CMK (cell line): ENCODE measurements at places on chromosomes 2 and 18.

DNA sequence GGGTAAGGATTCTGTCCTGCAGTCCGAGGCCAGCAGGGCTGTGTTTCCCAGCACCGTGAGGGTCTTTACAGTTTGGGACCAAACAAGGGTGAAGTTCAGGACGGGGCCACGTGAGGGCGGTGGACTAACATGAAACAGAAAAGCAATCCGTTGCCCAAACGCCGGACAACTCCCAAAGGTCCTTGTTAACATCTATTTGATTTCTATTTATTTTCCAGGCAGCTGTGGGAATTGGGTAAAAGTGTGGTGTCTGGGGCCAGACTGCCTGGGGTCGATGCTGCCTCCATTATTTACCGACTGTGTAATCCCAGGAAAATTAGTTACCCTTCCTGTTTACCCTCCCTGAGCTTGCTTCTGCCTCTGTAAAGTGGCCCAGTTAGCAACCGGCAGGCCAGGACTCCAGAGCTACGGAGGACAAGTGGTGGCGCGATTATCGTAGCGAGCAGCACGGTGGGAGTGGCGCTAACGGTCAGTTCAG is 66.3 kb upstream of the TCF7L1 start:
- DNase-seq: peak; percentile 20

GRCh38 chr2:11750422-11750821 is 4.0 kb downstream of the LPIN1 start:
- no peak for DNase-seq

- no peak for DNase-seq
Measured at GRCh38 chr2:12284037-12284436, 432.7 kb upstream of the TRIB2 start.

DNA sequence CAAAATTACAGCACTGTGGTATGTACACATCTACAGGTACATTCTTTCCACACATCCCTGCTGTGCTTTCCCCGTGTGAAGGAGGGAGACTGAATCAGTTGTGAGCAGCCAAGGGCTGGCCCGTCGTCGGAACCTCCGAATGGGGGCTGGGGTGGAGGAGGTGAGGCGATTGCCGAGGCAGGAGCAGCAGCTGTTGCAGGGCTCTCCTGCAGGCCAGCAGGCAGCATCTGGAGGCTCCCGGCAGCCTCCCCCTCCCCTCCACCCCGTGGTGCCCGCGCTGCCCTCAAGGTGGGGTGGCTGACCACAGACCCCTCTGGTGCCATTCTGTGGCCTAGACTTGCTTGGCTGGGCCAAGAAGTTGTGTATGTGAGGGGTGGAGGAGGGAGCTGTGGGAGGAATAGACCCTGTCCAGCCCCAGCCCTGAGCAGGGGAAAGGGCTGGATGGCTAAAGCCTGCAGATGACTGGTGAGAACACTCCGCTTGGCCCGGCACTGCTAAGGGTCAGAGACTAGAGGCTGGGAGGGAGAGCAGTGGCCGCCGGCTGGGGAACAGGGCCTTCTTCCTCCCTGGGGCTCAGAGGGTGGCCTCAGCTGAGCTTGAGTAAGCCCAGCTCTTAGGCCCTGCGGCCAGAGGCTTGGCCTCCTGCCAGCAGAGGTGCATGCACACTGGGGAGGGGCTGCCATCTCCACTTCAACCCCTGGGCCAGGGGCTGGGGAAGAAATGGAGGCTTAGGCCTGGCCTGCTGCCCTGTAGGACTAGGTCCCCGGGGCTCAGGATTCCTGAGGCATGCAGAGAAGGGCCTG is 7.6 kb downstream of the STAMBP start:
- DNase-seq: no peak

DNA sequence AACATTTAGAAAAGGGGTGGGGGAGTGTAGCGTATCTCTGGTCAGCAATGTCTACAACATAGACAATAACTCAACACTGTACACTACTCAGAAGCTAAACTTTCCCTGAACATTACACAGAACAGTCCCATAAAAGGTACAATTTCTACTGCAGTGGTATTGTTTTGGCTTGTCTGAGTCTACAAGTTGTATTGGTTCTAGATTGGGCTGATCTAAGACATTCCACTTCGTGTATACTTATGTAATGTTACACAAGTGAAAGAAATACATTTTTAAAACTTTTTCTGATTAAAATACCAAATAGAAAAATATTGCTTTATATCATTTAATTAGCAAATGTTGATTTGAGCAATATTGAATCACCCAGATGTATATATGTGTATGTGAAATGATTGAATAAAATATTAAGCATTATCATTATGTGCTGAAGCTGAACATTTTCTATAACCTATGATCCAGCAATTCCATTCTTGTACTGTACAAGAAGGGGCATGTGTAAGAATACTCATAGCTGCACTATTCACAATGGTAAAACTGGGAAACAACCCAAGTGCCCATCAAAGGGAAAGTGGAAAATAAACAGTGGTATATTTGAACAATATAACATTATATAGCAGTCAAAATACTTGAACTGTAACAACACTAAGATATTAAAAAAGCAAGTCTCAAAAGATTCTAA is 52.4 kb downstream of the VSNL1 start:
- no peak for DNase-seq

GRCh38 chr2:207950063-207950760 is 75.1 kb downstream of the PLEKHM3 start:
- DNase-seq: no peak

GRCh38 chr2:25219621-25220020 is 51.2 kb upstream of the POMC start:
- DNase-seq: no peak
